ENCODE measurements at places on chromosomes 11 and 22.

GRCh38 chr11:34044664-34045485, 6.7 kb upstream of the CAPRIN1 start:
- DNase-seq: no peak

DNA sequence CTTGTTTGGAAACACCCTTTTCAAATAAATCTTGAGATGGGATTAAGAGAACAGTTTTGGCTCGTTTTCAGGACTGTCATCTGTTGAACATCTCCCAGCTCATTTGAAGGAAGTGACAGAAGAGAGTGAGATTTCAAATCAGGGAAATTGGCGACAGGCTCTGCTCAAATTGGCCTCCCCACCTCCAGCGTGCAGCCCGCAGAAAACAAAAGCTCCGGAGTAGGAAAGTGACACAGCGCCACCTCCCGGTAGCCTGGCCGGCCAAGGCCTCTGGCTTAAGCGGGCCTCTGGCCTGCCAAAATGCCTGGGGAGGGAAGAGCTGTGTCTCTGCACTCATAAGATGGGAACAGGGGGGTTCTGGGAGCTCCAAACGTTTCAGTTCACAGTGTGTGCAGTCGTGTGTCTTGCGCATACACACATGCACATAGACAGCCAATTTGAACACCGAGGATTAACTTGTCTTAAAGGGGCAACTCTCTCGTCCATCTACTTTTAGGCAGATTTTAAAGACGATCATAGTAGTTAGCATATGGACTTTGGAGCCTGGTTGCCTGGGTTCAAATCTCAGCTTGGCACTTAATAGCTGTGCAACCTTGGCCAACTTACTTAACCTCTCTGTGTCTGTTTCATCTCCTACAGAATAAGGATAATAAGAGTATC, 132.7 kb upstream of the RCN1 start:
- no peak for DNase-seq

DNA sequence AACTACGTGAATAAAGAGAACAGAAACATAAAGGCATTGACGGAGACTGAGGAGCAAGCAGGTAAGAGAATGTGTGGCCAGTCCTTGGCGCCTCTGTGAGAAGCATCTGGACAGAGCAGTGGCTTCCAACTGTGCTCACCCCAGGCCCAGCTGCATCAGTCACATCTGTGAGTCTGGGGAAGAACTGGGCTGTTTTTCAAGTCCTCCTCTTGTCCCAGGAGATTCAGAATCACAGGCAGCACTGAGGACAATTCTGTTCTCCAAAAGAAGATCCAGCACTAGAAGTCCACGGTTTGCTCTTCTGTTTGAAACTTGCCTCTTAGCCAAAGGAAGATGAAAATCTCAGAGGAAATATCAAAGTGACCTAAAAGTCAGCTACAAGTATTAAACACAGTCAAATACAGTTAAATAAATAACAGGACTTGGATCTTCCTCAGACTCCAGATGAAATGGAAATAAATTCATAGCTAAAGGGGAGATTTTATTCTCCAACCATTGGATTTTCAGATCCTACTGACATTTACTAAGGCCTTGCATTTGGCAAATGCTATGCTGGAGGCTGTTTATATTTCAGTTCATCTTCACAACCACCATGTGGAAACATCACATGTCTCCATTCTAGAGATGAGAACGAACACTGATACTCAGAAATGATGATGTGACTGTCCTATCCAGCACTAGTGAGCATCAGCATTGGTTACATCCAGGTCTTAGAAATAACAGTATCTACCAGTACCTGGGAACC, 14.1 kb downstream of the FAM181B start:
- DNase-seq: no peak

GRCh38 chr22:23832226-23833016, 6.4 kb downstream of the DERL3 start:
- no peak for DNase-seq

DNA sequence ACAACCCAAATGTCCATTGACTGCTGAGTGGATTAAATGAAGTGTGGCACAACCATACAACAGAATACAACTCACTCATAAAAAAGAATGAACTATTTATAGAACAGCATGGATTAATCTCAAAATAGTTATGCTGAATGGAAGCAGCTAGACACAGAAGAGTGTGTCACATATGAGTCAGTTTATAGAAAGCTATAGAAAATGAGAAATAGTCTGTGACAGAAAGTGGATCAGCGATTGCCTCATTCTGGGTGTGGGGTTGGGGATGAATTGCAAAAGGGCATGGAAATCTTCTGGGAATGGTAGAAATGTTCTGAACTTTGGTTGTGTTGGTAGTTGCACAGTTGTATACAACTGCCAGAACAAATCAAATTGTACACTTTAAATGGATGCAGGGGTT, 37.4 kb downstream of the PRR5L start:
- DNase-seq: no peak

- DNase-seq: no peak
Observed at GRCh38 chr11:14852571-14853177, 39.4 kb downstream of the CYP2R1 start.

Measured in NK-92 treated with Interleukin-12 subunit alpha and Interleukin-12 subunit beta, amount 100 ng/mL, for 24 hours (cell line).